ENCODE measurements at places on chromosomes 12 and 14.

DNA sequence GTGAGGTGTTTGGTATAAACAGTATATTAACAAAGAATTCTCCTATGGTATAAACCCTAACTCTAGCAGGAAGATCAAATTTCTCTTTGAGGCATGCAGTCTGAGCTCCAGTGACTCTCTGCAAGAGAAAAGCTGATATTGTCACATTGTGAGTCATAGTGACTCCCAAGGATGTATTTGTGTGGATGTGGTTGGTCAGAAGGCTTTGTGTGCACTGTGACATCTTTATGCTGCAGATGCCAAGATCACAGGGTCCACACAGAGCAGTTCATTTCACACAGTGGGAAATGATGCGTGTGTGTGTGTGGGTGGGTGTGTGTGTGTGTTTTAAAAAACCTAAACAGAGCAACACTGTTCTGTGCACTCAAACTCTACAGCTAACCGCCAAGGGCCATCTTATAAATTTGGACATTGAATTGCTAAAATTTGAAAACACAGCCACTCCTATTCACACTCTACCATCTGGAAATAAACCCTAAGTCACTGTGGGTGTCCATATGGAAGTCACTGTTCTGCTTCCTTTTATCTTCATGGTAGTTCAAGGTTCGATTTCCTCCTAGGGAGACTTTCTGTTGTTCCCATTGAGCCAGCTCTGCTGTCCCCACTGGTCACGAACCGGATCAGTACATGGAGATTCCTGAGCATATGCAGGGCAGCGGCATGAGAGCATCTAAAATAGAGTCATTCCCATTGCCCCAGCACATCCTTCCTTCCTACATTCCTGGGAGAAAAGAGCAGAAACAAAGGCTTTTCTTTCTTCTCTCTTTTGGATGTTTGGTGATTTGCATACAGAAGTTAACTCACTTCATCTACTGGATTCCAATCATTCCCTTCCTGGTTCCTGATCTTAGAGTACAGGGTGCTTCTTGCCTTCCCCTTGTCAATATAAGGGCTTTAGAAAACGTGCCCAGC lies 727.6 kb downstream of the DIO2 start:
- no peak for DNase-seq

- peak; percentile 82 for DNase-seq
Measured at GRCh38 chr14:70188322-70188658, 461 bp downstream of the SLC8A3 start.

DNA sequence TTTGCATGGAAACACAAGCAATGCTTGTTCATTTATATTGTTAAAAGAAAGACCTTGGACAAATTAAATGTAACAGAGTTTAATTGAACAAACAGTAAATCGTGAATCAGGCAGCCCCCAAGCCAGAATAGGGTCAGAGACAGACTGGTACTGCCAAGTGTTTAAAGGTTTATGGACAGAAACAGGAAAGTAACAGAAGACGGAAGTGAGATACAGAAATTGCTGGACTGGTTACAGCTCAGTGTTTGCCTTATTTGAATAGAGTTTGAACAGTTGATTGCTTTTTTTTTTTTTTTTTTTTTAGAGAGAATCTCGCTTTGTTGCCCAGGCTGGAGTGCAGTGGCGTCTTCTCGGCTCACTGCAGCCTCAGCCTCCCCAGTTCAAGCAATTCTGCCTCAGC lies 50.3 kb downstream of the DAO start:
- no peak for DNase-seq

DNA sequence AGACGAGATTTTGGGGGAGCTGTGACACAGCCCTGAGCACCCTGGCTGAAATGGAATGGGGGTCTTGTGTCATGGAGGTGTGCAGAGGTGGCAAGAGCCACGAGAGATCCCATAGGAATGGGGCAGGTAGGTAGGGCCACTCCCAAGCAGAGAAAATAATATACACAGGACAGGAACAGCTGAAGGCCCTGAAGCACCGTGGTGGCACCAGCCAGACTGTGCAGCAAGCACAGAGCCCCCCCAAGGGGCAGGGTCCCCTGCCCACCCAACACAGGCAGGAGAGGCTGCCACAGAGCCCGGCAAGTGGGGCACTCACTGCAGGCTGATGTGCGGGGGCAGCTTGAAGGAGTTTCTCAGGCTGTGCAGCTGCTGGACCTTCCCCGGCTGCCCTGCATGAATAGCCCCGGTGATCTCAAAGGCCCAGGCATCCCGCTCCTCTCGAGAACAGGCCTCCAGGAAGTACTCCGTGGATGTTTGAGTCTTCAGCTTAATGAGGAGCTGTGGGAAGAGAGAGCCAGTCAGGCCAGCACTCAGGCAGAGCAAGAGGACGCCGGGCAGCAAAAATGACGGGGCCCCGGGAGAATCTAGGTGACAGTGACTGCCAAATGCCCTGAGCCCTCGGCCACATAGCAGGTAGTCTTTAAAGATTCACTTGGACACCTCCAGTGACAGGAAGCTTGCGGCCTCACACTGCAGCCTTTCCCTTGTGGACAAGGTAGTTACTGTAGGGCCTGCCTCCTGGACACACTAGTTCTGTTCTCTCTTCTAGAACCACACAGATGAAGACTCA lies 16.7 kb downstream of the PLEK2 start:
- no peak for DNase-seq

GRCh38 chr12:90390947-90391346 lies 564.0 kb downstream of the CCER1 start:
- DNase-seq, result no peak

- DNase-seq, result no peak
Measured at GRCh38 chr12:81520064-81520945, 238.8 kb downstream of the PPFIA2 start.

Data from hematopoietic multipotent progenitor cell (in vitro differentiated cells).